HTR-8/SVneo (cell line): ENCODE measurements at places on chromosomes 11 and 22.

- DNase-seq, result no peak
These were observed 1.9 kb upstream of the NLRP10 start for GRCh38 chr11:7967097-7967496.

DNA sequence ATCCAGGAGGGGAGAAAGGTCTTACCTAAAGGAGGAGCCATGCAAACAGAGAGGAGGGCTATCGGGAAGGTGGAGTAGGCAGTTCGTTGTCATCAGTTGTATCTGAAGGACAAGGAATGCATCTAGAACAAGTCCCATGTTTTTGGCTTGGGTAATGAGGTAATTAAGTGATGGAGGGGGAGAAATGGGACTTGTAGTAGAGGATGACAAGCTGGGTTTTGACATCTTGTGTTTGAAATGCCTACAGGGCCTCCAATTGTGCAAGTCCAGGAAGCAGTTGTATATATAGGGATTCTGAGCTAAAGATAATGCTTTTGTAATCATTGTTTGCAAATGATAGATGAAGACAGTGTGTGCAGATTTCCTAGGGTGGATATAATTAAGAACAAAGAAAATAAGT is 622.8 kb downstream of the NTM start:
- no peak for DNase-seq

- no peak for DNase-seq
These were observed 20.7 kb downstream of the CDKN1C start for GRCh38 chr11:2864901-2865300.

DNA sequence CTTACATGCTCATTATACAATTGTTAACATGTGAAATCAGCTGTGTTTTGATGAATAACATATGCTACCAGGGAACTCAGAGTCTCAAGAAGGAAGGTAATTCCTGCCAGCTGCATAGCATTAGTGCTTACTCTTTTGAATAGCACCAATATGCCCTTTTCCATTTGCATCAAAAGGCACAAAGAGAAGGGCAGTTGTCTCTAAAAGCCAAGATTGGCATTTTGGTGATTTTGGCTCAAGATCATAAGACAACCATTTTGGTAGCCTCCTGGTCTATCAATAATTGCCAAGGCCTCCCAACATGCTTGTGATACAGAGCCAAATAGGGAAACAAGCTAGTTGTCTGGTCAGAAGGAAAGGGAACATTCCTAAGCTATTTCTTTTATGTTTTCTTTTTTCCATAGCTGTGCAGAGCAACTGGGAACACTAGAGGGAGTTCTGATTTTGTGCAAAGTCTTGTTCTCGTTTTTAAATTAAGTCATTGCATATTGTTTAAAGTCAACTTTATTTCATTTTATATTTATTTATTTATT is 416.7 kb upstream of the CHORDC1 start:
- DNase-seq, result no peak

DNA sequence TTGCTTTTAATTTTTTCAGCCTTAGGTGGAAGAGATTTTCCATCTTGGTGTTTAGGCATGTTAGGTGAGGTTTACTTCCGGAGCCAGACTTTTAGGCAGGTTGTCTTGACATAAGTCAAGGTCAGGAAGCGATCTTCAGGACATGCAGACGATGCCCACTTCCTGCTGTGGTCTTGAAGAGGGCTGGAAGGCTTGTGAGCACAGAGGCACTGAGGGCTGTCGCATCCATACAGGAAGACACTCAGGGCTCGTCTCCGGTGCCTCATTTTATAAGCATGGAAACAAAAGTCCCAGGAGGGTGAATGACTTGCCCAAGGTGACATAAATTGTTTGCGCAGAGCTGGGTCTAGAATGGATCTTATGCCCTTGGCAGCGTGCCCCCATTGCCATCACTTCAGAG is 30.8 kb downstream of the MARK2 start:
- DNase-seq, result no peak

GRCh38 chr11:2385156-2386151 is 8.3 kb downstream of the CD81 start:
- no peak for DNase-seq

GRCh38 chr22:30045901-30046715 is 34.2 kb upstream of the HORMAD2 start:
- DNase-seq, result no peak

DNA sequence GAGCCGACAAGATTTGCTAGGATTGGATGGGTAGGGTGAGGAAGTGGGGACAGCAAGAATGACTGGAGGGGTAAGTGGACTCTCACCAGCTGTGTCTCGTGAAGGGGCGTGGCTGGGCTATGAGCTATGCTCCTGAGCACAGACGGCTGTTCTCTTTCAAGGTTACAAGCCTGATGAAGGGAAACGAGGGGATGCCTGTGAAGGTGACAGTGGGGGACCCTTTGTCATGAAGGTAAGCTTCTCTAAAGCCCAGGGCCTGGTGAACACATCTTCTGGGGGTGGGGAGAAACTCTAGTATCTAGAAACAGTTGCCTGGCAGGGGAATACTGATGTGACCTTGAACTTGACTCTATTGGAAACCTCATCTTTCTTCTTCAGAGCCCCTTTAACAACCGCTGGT is 19.9 kb downstream of the F2 start:
- no peak for DNase-seq

- DNase-seq, result no peak
These were observed 4.8 kb upstream of the POLDIP3 start for GRCh38 chr22:42619261-42620063.

DNA sequence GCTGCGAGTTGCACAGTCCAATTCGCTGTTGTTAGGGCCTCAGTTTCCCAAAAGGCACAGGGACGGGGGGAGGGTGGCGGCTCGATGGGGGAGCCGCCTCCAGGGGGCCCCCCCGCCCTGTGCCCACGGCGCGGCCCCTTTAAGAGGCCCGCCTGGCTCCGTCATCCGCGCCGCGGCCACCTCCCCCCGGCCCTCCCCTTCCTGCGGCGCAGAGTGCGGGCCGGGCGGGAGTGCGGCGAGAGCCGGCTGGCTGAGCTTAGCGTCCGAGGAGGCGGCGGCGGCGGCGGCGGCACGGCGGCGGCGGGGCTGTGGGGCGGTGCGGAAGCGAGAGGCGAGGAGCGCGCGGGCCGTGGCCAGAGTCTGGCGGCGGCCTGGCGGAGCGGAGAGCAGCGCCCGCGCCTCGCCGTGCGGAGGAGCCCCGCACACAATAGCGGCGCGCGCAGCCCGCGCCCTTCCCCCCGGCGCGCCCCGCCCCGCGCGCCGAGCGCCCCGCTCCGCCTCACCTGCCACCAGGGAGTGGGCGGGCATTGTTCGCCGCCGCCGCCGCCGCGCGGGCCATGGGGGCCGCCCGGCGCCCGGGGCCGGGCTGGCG is at the start of gene BCR:
BCR (plus strand) TSS at position 209 of the 592 bp plus-strand sequence. CDS start 452 bp downstream, outside the sequence.
- DNase-seq, result peak; percentile 31

- DNase-seq, result no peak
These were observed 9.1 kb downstream of the CPT1A start for GRCh38 chr11:68832476-68833181.

GRCh38 chr22:50072714-50073538 is 12.3 kb downstream of the MLC1 start:
- no peak for DNase-seq

DNA sequence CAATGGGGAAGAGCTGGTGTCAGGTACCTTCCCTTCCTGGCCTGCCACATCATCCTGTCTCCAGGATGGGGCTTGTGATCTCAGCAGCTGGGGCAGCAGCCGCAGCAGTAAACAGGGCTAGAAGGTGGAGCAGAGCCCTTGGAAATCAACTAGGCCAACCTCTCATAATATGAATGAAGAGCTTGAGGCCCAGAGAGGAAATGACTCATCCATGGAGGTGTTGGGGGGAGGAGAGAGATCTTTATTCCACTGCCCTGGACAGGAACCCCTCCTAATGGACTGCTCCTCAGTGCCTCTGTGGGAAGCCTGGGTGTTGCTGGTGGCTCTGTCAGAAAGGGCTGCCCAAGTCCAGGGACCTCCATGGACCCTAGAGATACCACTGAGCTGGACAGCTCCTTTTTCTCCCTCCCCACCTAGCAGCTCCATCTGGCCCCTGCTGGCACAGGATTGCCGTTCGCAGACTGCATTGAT is 111.8 kb downstream of the OSBP2 start:
- DNase-seq, result peak; percentile 42

GRCh38 chr22:18075101-18075719 is 2.6 kb upstream of the PEX26 start:
- no peak for DNase-seq
